ENCODE measurements at places on chromosomes 4 and X.

DNA sequence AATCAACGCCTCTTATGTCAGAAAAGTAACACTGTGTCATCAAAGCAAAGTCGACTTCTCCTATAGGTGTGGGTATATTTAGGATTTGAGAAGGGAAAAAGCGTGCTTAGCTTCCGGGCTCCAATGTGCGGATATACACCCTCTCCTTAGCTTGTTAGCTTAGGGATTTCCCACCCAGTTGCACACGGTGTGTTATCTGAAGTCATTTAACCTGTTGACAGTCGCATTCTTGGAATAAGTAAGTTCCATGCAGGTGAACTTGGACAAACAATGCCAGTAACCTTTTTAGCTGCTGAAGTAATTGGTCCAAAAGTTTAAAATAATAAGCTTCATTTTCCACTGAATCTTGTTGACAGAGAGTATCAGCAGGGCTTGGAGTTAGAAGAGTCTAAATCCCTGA, 113.7 kb downstream of the SHROOM3 start:
- DNase-seq, result no peak

DNA sequence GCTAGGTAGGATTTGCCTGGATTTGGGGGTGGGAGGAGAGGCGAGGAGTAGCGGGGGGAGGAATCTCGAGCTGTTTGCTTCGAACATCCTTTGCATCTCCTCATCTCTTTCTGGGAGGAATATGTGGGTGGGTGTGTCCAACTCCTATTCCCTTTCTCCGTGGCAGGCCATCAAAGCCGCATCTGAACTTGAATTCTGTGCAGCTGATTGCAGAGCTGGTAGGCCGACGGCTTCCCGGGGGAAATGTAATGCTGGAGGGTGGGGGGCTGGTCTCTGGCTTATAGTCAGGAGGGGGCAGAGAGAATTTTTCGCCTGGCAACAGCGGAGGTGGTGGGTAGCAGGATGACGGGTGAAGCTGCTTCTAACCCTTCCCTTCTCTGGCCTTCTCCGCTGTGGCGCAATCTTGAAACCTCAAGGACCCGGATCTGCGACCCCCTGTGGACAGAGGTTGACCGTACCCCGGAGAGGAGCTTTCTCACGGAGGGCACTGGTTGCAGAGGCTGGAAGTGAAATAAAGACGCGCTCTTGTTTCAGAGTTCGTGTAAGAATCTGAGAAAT, 628 bp downstream of the ZCCHC12 start:
- DNase-seq, result no peak

GRCh38 chr4:15293711-15294110, 134.1 kb upstream of the C1QTNF7 start:
- no peak for DNase-seq

GRCh38 chr4:2932321-2932950, 30.8 kb downstream of the NOP14 start:
- DNase-seq, result no peak

DNA sequence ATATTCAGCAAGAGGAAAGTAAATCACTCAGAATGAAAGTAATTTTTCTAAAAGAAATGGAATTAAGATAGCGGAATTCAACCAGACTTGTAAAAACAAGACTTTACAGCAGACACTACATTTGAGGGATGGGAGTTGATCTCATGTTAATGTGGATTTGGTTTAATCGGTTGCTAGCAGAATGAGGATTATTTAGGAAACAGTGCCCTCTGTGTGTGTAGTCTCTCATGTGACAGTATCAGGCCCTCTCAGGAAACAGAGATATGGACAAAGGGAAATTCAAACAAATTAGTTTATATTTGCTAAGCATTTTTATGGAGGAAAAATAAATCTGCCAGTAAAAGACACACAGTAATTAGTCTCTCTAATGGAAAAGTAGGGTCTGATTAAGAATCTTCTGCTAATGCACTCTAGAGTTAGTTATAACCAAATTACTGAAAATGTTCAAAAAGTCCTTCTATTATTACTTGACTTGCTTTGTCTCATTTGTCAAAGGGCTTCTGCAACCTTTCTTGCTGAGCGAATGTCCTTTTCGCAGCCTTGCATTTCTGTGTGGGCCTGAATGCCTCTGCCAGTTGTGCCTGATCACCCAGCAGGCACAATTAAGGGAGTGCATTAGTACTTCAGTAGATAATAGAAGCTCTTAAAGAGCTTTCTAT, 1282.3 kb upstream of the TENM3 start:
- DNase-seq, result no peak

GRCh38 chrX:13522811-13523210, 46.6 kb upstream of the EGFL6 start:
- DNase-seq, result no peak

GRCh38 chr4:53015681-53016080, 153.6 kb downstream of the RASL11B start:
- DNase-seq, result peak; percentile 75

GRCh38 chr4:89245459-89245858, 62.1 kb downstream of the GPRIN3 start:
- DNase-seq, result no peak

DNA sequence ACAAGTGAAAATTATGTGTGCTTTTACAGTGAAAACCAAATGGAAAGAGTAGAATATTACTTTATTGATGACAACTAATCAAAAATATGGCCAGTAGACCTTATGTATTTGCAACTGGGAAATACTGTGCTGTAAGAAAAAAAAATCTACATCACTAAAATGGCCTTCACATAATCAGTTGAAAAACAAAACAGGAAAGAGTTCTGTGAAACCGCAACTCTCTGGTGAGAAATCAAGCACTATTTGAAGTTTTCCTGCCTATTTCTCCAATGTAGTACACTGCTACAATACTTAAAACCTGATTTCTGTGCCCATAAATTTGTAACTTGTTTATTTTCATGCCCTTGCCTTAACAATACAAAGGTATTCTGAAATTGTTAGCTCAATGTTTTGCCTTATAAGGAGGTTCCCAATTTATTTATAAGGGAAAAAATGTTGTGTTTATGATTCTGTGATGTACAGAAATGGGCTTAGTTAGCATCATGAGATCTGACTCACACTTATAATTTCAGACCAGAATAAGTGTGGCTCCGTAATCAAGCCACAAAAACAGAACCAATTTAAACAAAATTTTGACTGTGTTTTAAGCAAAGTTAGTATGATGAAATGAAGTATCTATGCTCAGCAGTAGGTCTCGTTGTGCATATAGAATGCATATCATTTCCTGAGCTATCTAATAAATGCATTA, 147.1 kb downstream of the FAT4 start:
- DNase-seq, result no peak

- DNase-seq, result no peak
These were observed 54.2 kb upstream of the SLC25A4 start for GRCh38 chr4:185088899-185089298.

DNA sequence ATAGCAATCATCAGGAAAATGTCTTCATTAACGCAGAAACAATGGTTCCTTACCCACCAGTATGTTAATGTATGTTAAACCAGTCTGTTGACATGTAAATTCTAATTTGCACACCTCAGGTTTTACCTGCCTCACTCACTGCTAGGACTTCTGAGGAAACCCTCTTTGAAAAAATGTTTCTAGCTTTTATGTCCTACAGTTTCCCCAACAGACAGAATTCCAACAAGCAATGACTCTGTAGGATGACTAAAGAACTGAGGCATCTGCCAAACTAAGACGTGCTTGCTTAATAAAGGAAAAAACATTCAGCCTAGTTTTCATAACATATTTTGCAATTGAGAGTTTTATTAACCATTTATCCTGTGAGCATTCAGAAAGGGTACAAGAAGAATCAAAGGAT, 20.6 kb upstream of the SOX3 start:
- DNase-seq, result peak; percentile 50

DNA sequence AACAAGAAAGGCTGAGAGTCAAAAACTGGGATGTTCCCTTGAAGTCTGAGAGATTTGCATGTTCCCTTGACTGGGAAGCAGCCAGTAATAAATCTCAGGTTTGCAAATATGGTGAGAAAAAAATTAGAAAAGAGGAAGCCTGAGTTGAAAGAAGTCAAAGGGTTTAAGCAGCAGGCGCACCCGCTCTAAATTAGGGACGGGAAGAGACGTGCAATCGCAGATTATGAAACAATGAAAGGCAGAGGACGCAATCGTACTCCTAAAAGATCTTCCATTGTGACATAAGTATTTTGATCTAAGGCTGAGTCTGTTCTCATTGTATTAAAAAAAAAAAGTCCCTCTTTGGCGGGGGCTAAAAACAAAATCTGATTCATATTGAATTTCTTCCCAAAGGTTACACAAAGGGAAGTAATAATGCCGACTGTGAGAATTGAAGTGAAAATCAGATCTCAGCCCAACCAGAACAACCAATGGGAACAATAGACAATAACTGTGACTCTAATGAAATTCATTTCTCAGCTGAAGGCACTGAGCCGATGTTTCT, 28.2 kb downstream of the SAT1 start:
- peak; percentile 25 for DNase-seq

DNA sequence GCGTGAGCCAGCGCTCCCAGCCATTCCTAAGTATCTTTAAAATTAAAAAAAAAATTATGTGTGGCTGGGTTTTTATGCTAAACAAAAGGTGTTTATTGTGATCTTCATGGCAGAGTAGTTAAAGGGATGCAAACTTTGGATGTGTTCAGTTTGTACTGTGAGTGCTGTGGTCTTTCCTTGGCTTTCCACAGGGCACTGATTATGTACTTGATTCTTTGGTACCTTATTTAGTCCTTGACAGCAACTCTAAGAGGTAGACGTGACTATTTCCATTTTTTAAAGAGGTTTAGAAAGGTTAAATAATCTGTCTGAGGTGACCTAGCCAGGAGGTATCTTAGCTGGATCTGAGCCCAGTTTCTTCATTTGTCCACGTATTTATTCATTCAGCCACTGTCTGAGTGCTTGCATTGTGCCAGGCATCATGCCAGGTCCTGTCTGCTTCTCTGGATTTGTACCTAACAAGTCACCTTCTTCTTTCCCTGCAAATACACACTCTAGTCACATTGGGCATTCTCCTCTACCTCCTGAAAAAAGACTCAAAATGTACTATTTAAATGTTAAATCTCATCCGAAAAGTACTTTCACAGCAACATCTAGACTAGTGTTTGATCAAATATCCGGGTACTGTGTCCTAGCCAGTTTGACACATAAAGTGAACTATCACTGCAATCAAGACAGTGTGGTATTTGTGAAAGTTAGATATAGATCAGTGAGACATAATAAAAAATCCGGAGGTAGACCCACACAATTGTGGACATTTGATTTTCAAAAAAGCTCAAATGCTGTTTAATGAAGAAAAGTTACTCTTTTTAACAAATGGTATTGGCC, 31.5 kb downstream of the WWC2 start:
- DNase-seq, result peak; percentile 68

- DNase-seq, result no peak
These were observed 160.6 kb upstream of the STS start for GRCh38 chrX:6986915-6987314.

DNA sequence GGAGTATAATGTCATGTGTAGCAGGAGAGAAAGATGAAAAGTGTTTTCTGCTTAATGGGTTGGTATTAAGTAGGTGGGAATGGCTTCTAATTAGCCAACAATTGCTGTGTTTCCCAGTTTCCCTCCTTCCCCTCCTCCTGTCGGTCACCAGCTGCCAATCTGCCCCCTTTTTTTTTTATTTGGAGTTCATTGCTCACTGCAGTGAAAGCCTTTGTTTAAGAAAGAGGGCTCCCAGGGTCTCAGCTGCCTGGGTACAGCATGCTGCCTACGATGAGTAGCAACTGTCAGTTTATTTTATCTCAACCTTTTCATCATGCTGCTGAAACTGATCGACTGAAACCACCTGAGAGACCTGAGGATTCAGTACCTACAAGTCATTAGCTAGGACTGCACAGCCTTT, 149.0 kb downstream of the POU4F2 start:
- no peak for DNase-seq

DNA sequence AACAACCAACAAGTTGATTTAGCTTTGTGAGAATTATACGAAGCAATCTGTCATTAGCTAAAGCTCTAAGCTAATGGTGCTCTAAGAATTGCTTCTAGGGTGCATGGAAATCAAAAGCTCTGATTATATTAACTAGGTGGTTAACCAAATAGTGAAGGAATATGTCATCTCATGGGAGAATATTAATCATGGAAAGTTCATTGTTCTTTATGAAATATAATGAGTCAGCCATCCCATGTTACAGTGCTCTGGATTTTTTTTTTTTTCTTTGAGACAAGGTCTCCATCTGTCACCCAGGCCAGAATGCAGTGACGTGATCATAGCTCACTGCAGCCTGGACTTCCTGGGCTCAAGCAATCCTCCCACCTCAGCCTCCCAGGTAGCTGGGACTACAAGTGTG, 10.5 kb downstream of the DCAF8L2 start:
- peak; percentile 26 for DNase-seq

GRCh38 chr4:121851354-121851753, 18.9 kb downstream of the BBS7 start:
- DNase-seq, result no peak

- peak; percentile 80 for DNase-seq
These were observed 54.2 kb downstream of the PLAC1 start for GRCh38 chrX:134603806-134604700.

DNA sequence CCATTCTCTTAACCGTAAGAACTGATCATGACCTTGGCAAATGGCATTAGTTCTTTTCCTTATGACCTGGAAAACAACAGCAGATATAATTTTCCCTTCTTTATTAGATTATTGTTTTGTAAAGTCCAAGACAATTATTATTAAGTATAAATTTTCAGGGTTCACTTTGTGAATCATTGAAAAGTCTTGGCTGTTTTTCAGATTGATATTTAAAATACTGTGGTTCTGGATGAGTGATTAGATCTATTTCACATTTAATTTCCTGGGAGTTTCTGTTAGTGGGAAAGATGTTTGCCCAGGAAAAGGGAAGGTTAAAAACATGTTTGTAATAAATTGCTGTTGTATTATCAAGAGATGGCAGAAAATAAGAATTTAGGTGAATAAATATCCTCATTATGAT, 194.9 kb downstream of the TLL1 start:
- no peak for DNase-seq

DNA sequence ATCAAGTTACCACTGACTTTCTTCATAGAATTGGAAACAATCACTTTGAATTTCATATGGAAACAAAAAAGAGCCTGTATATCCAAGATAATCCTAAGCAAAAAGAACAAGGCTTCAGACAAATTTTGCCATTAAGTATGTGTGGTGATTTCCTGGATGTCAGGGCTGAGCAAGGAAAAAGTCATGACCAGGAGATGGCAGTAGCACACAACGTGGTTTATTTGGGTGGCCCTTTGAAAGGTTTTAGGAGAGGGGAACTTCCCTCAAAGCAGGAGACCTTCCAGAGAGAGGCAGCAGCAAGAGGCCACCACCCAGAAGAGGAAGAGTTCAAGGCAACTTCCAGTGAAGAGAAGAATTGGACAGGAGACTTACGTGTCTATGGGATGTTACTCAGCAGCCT, 18.1 kb upstream of the ZXDB start:
- DNase-seq, result peak; percentile 17

DNA sequence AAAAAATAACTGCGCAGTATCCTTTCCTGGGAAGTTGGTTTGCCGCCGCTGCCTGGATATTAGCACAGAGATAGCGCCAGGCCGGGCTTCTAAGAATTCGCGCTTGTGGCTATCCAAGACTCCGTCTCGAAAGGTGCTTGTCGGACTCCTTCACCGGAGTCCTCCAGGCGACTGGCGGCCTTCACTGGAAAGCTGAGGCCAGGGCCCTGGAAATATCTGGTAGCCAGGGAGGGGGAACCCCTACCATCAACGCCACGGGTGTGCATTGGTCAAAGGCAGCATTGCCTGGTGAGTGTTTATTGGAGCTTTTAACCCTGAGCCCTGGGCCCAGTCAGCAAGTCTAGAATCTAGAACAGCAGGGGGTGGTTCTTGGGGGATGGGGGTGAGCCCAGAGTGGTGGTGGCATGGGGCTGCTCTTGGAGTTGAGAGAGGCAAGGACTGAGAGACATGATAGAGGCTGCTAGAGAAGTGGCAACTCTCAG, 577 bp upstream of the PIM2 start:
- peak; percentile 42 for DNase-seq
